ENCODE measurements at places on chromosomes 4 and X. TPM values are rescaled to one million over a fixed set of nuclear protein-coding genes. Genes with fewer than 3 reads are reported as not detected.

Gene DCAF8L2
- total RNA-seq: not detected

Gene FGFR3
- 3.1 TPM for total RNA-seq

Gene PIM2
- 194 TPM for total RNA-seq

Gene NDNF
- not detected for total RNA-seq

Gene CWH43
- not detected for total RNA-seq

Gene NLGN4X
- 8.8 TPM for total RNA-seq

Gene DOK7
- 1.0 TPM for total RNA-seq

Gene FGB
- total RNA-seq: not detected

All from spleen (tissue), 13 donors.